ENCODE measurements at places on chromosomes 2 and 18.
A peak's percentile ranks its signal among the peaks of the same experiment; 100 is the strongest.

DNA sequence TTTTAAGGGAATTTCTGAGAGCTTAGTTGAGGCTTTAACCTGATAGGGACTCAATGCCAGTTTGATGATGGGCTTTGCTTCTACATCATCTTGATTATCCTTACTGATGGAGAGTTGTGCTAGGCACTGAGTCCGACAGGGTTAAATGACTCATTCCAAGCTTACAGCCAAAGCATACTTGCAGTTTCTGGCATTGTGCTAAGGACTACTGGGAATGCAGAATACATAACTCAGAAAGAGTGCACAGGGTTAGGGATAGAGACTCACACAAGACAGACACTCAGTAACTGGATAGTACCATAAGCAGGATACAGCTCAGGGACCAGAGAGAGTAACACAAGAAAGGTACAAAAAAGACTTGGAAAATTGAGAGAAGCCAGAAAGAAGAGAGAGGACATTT lies 94.1 kb upstream of the SLC14A2 start:
- no peak for DNase-seq
- H3K27me3 ChIP-seq: no peaks in the 10 kb centered on the region

DNA sequence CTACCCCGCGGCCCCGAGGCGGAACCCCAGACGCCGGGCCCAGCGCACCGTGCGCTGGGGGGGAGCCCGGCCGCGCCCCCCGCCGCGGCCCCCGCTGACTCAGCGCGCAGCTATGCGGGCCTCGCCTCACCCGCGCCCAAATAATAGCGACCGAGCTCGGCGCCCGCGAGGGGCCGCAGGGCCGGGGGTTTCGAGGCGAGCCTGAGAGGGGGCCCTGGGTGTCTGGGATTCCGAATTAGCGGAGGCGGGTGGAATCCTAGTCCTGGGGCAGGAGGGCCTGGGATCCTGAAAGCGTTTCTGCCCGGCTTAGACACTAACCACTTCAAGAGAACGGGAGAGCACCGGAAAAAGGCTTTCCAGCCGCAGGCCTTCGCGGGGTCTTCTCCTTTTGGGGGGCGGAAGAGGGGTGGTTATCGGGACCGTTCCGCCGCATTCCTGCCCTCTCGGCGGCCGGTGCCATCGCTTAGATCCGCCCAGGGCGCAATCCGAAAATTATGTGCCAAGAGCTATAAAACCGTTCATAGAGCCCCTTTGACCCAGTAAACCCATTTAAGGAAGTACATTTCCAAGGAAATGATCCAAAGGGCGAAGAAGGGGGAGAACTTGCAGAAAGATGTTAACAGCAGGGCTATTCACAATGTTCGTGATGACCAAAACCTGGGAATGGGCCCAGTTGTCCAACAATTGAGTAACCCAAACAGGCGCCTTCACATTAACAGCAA lies 681 bp upstream of the ROCK2 start:
- peaks cover 30% of the 10 kb centered on the region for H3K4me1 ChIP-seq
- no peaks in the 10 kb centered on the region for H3K27me3 ChIP-seq
- H3K27ac ChIP-seq: peak overlapping the region; percentile 94
- H3K36me3 ChIP-seq: no peaks in the 10 kb centered on the region
- H3K4me3 ChIP-seq: peak overlapping the region; percentile 40

- no peak overlapping the region for H3K4me3 ChIP-seq
- H3K27ac ChIP-seq: no peak overlapping the region
- DNase-seq: no peak
- H3K27me3 ChIP-seq: no peaks in the 10 kb centered on the region
Observed at GRCh38 chr2:76447294-76447693, 736.6 kb upstream of the GCFC2 start.

- H3K27ac ChIP-seq: no peak overlapping the region
- H3K4me1 ChIP-seq: peaks cover 30% of the 10 kb centered on the region
- no peak overlapping the region for H3K4me3 ChIP-seq
- no peak for DNase-seq
Observed at GRCh38 chr18:58856881-58857280, 7.8 kb upstream of the ZNF532 start.

- H3K4me3 ChIP-seq: no peak overlapping the region
- peaks cover 3% of the 10 kb centered on the region for H3K4me1 ChIP-seq
- DNase-seq: no peak
- H3K27ac ChIP-seq: no peak overlapping the region
- no peaks in the 10 kb centered on the region for H3K36me3 ChIP-seq
Observed at GRCh38 chr2:191933307-191934105, 86.6 kb upstream of the CAVIN2 start.

Measured in thyroid gland (tissue), 4 donors.